ENCODE measurements at places on chromosomes 11 and 22. TPM values are rescaled to one million over a fixed set of nuclear protein-coding genes. Genes with fewer than 3 reads are reported as not detected.
A peak's percentile ranks its signal among the peaks of the same experiment; 100 is the strongest.

- H3K4me3 ChIP-seq, result no peak overlapping the region
- no peak for DNase-seq
- H3K36me3 ChIP-seq, result no peaks in the 10 kb centered on the region
- H3K27ac ChIP-seq, result peak overlapping the region; percentile 27
Observed at GRCh38 chr11:57903441-57904123, 120.1 kb upstream of the OR9Q1 start.

DNA sequence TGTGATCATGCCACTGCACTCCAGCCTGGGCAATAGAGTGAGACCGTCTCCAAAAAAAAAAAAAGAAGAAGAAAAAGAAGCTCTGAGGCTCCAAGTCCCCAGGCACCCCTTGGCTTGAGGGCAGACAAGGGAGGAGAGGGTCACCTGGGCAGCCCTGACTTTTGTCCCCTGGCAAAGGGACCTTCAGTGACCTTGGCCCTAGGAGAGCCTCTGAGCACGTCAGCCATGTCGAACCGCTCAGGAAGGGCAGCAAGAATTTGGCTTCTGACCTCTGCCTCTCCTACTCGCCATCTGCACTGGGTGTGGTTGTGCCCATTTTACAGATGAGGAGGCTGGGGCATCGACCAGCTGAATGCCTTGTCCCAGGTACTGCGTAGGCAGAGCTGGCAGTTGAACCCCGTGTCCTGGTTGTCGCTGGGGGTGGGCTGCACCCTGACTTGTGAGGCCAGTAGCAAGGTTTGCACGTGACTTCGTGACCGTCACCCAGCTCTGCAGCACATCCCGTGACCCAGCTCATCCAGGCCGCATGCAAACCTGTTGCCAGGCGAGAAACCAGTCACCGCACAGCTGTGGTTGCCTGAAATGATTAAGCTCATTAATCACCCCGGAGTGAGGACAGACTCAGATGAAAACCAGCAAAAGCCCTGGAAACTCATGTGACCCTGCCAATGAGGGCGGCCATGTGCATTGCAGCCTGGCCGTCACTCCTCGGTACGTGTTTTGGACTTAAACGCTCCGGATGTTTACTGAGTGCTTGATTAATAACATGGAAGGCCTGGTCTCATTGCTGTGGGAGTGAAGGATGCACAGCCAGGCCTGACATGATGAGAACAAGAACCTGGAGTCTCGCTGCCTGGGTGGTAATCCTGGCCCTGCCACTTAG is 47.7 kb upstream of the PPP6R3 start:
- no peaks in the 10 kb centered on the region for H3K27me3 ChIP-seq
- H3K27ac ChIP-seq, result no peak overlapping the region
- DNase-seq, result no peak
- H3K36me3 ChIP-seq, result peaks cover 39% of the 10 kb centered on the region

GRCh38 chr22:33819743-33820142 is 100.5 kb downstream of the LARGE1 start:
- H3K27ac ChIP-seq, result no peak overlapping the region
- H3K4me1 ChIP-seq, result peaks cover 6% of the 10 kb centered on the region
- H3K4me3 ChIP-seq, result no peak overlapping the region
- no peaks in the 10 kb centered on the region for H3K27me3 ChIP-seq

DNA sequence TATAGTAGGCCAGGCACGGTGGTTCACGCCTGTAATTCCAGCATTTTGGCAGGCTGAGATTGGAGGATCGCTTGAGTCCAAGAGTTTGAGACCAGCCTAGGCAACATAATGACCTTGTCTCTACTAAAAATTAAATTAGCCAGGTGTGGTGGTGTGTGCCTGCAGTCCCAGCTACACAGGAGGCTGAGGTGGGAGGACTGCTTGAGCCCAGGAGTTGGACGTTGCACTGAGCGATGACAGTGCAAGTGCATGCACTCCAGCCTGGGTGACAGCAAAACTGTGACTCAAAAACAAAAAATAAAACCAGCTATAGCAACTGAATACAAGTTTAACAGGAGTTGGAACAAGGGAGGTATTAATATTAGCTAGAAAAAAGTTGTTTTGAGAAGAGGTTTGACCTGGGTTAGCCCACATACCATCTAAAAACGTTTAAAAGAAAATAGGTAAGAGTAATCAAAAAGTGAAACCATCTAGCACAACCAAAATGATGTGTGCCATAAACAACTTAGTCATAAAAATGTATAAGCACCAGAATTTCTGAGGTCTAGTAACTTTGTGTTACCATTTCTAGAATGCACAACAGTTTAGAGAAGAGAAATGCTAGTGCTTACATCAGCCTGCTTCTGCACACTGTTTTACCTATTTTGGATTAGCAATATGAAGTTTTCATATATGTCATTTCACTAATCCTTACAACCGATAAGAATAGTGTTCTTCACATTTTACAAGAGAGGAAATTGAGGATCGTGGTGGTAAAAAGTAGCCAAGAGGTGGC is 26.5 kb downstream of the NARS2 start:
- H3K27me3 ChIP-seq, result no peaks in the 10 kb centered on the region
- H3K36me3 ChIP-seq, result peaks cover 29% of the 10 kb centered on the region
- H3K27ac ChIP-seq, result no peak overlapping the region
- no peak overlapping the region for H3K4me3 ChIP-seq

- no peaks in the 10 kb centered on the region for H3K36me3 ChIP-seq
- H3K4me3 ChIP-seq, result no peak overlapping the region
- no peak overlapping the region for H3K27ac ChIP-seq
- peaks cover 4% of the 10 kb centered on the region for H3K27me3 ChIP-seq
Observed at GRCh38 chr11:9028581-9028980, 24.8 kb upstream of the NRIP3 start.

- no peak overlapping the region for H3K27ac ChIP-seq
- H3K27me3 ChIP-seq, result peaks cover 6% of the 10 kb centered on the region
- no peaks in the 10 kb centered on the region for H3K36me3 ChIP-seq
- H3K4me3 ChIP-seq, result no peak overlapping the region
Observed at GRCh38 chr11:33617672-33618350, 82.8 kb downstream of the C11orf91 start.

- H3K4me1 ChIP-seq, result peaks cover 7% of the 10 kb centered on the region
- no peak for DNase-seq
- no peak overlapping the region for H3K27ac ChIP-seq
- peak overlapping the region; percentile 12 for H3K4me3 ChIP-seq
- peaks cover 73% of the 10 kb centered on the region for H3K27me3 ChIP-seq
- peaks cover 29% of the 10 kb centered on the region for H3K36me3 ChIP-seq
Observed at GRCh38 chr22:46262449-46263215, 511 bp downstream of the PKDREJ start.

DNA sequence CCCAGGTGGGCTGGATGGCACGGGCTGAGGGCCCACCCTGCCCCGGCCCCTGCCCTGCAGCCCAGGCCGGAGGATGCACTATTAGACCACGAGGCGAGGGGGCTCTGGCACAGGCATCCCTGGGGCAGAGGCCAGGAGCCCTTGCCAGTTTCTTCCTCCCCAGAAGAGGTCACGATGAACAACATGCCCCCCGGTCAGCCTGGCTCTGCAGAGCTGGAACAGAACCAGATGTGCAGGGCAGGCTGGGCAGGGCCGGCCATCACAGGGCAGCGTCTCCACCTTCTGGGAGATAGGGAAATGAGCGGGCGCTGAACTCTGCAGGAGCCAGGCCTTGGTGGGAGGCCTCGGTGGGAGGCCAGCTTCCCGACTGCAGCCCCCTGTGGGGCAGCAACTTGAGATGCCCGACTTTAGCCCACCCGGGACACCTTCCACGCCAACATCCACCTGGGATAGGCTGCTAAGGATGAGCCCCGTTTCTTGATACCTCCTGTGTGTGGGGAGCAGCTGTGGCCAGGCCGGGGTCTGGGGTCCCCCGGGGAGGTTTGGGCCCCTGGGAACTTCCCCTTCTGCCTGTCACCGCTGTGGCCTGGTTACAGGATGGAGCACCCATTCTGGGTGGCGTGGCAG is 21.8 kb upstream of the GNB1L start:
- peaks cover 2% of the 10 kb centered on the region for H3K27me3 ChIP-seq
- peak; percentile 18 for DNase-seq
- peaks cover 31% of the 10 kb centered on the region for H3K4me1 ChIP-seq
- H3K36me3 ChIP-seq, result no peaks in the 10 kb centered on the region

DNA sequence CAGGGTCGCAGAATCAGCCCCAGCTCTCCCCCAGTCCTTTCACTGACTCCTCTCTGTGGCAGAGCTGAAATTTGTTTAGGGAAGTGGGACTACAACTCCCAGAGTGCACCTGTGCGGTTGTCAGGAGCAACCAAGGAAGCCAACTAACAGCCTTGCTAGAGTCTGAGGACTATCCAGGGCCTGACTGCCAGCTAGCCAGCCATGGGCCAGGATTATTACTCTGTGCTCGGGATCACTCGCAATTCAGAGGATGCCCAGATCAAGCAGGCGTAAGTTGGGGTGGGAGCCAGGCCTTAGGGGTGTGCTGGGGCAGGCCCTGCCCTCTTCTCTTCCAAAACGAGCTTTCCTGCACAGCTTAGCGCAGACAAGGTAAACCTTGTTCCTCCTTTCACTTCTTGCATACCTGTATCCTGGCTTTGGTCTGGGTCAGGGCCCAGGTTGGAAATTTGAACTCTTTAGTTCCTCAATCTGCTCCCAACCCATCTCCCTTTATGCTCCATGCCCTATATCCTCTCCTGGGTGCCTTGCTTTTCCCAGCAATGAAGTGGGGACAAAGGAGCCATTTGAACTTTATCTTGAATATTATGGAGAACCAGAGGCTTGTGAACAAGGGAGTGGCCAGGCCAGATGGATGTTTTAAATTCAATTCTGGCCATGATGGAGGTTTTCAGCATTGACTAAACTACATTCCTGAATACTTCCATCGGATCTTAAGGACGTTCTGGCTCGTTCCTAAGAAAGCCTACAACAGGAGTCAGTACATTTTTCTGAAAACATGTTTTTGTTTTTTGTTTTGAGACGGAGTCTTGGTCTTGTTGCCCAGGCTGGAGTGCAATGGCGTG is at the start of gene DNAJB13:
Gene DNAJB13 (plus strand): TSS at position 158 of the 842 bp plus-strand sequence. CDS start 44 bp downstream, at position 202.
- peaks cover 2% of the 10 kb centered on the region for H3K4me1 ChIP-seq
- H3K27me3 ChIP-seq, result no peaks in the 10 kb centered on the region
- H3K36me3 ChIP-seq, result peaks cover 12% of the 10 kb centered on the region
- no peak for DNase-seq
- H3K27ac ChIP-seq, result no peak within 1 kb of the TSS

DNA sequence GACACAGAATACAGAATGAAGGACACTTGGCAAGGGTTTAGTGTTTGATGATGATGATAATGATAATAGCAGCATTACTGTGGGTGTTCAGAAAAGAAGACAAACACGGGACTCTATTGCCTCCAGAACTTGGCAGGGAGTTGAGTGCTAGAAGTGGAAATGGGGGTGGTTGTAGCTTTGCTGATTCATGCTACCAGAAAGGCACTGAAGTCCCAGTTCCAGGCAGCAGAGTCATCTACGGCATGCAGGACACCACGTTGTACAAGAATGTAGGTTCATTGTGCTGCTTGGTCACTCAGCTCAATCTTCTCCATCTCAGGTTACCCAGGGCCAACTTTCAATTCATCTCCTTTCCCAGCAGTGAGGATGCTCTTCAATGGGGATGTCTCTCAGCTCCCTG is 115.7 kb downstream of the NTM start:
- no peak overlapping the region for H3K4me3 ChIP-seq
- H3K4me1 ChIP-seq, result no peaks in the 10 kb centered on the region
- H3K27me3 ChIP-seq, result peaks cover 12% of the 10 kb centered on the region
- H3K27ac ChIP-seq, result no peak overlapping the region
- no peak for DNase-seq

DNA sequence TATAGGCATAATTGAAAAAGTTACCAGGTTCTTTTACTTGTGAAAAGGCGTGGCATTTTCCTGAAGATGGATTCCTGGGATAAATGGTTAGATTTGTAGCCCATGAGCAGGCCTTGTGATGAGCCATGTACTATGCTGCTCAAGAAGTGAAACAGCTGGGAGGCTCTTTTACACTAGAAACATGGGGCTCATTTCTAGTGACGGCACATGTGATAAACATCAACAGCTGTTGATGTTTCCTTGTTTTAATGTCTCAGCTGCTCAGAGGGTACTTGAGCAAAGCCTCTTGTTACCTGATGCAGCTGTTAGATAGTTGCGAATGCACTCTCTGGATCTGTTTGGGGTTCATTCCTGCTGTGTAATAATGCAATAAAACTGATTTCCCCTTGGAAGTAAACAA is 396.8 kb downstream of the GUCY1A2 start:
- H3K4me3 ChIP-seq, result no peak overlapping the region
- DNase-seq, result no peak
- no peak overlapping the region for H3K27ac ChIP-seq
- peaks cover 10% of the 10 kb centered on the region for H3K4me1 ChIP-seq

GRCh38 chr22:46463435-46464227 is 73.8 kb downstream of the CELSR1 start:
- H3K4me1 ChIP-seq, result peaks cover 50% of the 10 kb centered on the region
- H3K36me3 ChIP-seq, result peaks cover 2% of the 10 kb centered on the region
- no peak overlapping the region for H3K27ac ChIP-seq
- peaks cover 35% of the 10 kb centered on the region for H3K27me3 ChIP-seq

GRCh38 chr11:494761-495536 is 12.1 kb downstream of the RNH1 start:
- no peak overlapping the region for H3K4me3 ChIP-seq
- no peaks in the 10 kb centered on the region for H3K4me1 ChIP-seq
- no peak overlapping the region for H3K27ac ChIP-seq
- no peaks in the 10 kb centered on the region for H3K27me3 ChIP-seq
- H3K36me3 ChIP-seq, result peaks cover 32% of the 10 kb centered on the region
- no peak for DNase-seq

DNA sequence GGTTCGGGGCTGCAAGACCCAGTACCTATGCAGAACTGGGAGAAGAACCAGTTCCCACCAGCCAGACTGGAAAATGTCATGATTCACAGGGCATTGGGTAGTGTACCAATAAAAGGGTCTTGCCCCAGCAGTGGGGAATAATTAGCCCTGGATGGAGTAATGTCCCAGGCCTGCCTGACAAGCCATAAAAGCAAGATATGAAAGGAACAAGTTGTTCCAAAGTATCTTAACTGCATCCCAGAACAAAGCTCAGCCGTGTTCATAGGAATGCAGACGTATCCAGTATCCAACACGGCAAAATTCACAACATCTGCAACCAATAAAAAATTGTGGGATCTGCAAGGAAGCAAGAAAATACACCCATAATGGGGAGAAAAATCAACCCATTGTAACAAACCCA is 47.9 kb downstream of the ASCL2 start:
- no peaks in the 10 kb centered on the region for H3K4me1 ChIP-seq
- H3K27ac ChIP-seq, result no peak overlapping the region
- DNase-seq, result no peak
- no peaks in the 10 kb centered on the region for H3K36me3 ChIP-seq

- no peaks in the 10 kb centered on the region for H3K27me3 ChIP-seq
- H3K4me1 ChIP-seq, result peaks cover 11% of the 10 kb centered on the region
- no peak overlapping the region for H3K4me3 ChIP-seq
- DNase-seq, result no peak
Observed at GRCh38 chr11:117837791-117838190, 13.2 kb upstream of the FXYD2 start.

The CATSPERZ gene
- 0.47 TPM for total RNA-seq

The OVOL1 gene
- total RNA-seq, result 3.9 TPM

The UPK2 gene
- total RNA-seq, result 3.0 TPM
